ENCODE measurements at places on chromosomes 7 and 10.
A peak's percentile ranks its signal among the peaks of the same experiment; 100 is the strongest.

GRCh38 chr10:75456122-75456521 lies 24.7 kb downstream of the LRMDA start:
- no peaks in the 10 kb centered on the region for H3K36me3 ChIP-seq
- peaks cover 18% of the 10 kb centered on the region for H3K27me3 ChIP-seq

DNA sequence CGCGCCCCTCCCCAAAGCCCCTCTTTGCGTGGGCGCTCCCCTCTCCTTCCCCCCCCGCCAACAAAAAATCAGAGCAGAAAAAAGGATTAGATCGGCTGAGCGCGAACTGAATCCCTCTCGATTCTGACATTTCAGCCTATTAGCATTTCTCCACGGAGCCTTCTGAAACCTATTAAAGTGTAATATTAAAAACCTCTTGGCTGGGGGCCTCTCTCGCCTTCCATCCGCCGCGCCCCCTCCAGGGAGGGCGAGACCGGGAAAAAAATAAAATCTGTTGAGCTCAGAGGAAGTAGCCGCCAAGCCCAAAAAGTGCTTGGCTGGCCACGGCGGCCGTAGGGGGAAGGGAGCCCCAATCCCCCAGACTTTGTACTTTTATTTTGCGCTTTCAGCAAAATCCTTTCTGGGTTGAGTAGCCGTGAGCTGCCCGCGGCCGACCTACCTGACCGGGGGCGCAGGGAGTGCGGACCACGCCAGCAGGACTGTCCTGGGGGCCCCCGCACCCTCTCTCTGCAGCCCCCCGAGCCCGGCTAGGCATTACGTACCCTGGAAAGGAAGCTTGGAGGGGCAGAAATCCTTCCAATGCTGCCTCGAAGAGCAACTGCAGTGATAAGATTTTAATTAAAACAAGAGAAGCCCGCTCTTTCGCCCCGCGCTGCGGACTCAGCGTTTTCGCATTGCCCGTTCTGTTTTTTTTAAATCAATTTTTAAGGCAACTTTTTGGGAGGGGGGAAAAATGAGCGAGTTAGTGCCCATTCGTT lies 1.3 kb upstream of the TNRC18 start:
- peaks cover 47% of the 10 kb centered on the region for H3K4me1 ChIP-seq
- peak overlapping the region; percentile 28 for H3K4me3 ChIP-seq
- H3K36me3 ChIP-seq: no peaks in the 10 kb centered on the region
- H3K27ac ChIP-seq: no peak overlapping the region
- DNase-seq: peak; percentile 19
- H3K27me3 ChIP-seq: peaks cover 98% of the 10 kb centered on the region

GRCh38 chr10:89153971-89154370 lies 53.1 kb downstream of the CH25H start:
- no peaks in the 10 kb centered on the region for H3K4me1 ChIP-seq
- H3K27me3 ChIP-seq: peaks cover 10% of the 10 kb centered on the region
- H3K27ac ChIP-seq: no peak overlapping the region

GRCh38 chr7:102122026-102122425 lies 164.6 kb upstream of the SH2B2 start:
- no peak overlapping the region for H3K4me3 ChIP-seq
- H3K27me3 ChIP-seq: no peaks in the 10 kb centered on the region
- no peak for DNase-seq
- H3K27ac ChIP-seq: peak overlapping the region; percentile 44
- peaks cover 19% of the 10 kb centered on the region for H3K4me1 ChIP-seq

- H3K4me3 ChIP-seq: no peak overlapping the region
- no peak overlapping the region for H3K27ac ChIP-seq
- peaks cover 10% of the 10 kb centered on the region for H3K4me1 ChIP-seq
- DNase-seq: no peak
- no peaks in the 10 kb centered on the region for H3K27me3 ChIP-seq
These were observed 12.4 kb upstream of the ACTA2 start for GRCh38 chr10:88964869-88965415.

GRCh38 chr7:2093215-2093842 lies 139.4 kb downstream of the MAD1L1 start:
- H3K27me3 ChIP-seq: no peaks in the 10 kb centered on the region
- H3K4me3 ChIP-seq: no peak overlapping the region
- H3K36me3 ChIP-seq: peaks cover 12% of the 10 kb centered on the region
- no peaks in the 10 kb centered on the region for H3K4me1 ChIP-seq
- no peak overlapping the region for H3K27ac ChIP-seq

- H3K27ac ChIP-seq: peak overlapping the region; percentile 99
- H3K4me3 ChIP-seq: no peak overlapping the region
- H3K36me3 ChIP-seq: peaks cover 64% of the 10 kb centered on the region
- peaks cover 99% of the 10 kb centered on the region for H3K4me1 ChIP-seq
- peak; percentile 93 for DNase-seq
These were observed 95.4 kb downstream of the FAM53B start for GRCh38 chr10:124648738-124649137.

- no peaks in the 10 kb centered on the region for H3K27me3 ChIP-seq
- H3K36me3 ChIP-seq: no peaks in the 10 kb centered on the region
- no peak overlapping the region for H3K27ac ChIP-seq
- no peak overlapping the region for H3K4me3 ChIP-seq
- peaks cover 1% of the 10 kb centered on the region for H3K4me1 ChIP-seq
These were observed 297.7 kb downstream of the CCDC3 start for GRCh38 chr10:12703813-12704212.

All from DND-41 (cell line).